ENCODE measurements at places on chromosomes 4 and X. TPM values are rescaled to one million over a fixed set of nuclear protein-coding genes. Genes with fewer than 3 reads are reported as not detected.

GRCh38 chrX:102684772-102685520 lies 27.3 kb upstream of the GPRASP2 start:
- H3K36me3 ChIP-seq = no peaks in the 10 kb centered on the region
- H3K4me1 ChIP-seq = no peaks in the 10 kb centered on the region
- H3K27me3 ChIP-seq = no peaks in the 10 kb centered on the region
- DNase-seq = no peak

DNA sequence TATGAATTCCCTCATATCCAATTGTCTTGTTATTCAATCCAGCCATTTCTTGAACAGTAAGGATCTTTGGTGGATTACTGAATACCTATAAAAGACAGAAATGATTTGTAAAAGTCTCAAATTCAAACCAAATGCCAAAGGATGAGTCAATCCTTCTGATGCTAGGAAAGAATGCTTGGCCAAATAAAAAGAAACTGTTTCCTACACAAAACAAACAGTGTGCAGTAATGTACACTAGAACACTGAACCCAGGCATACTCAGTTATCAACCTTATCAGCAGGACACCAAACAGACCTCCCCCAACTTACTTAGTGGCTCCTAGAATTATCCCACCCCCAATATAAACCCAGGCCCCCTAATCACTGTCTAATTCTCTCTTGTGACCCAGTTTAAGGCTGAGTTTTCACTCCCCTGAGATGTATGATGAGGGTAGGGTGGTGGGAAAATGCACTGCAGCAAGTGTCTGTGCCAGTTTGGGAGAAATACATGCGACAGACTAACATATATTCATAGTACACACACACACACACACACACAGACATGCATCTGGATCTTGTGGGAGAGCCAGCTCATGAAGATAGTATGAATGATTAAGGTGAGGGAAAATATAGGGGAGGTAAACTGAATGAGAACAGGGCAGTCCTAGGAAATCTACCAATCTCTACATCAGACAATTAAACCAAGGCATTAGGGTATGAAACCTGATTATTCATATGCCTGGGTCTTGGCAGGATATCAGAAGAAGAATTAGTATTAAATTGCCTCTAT lies 35.0 kb downstream of the CLDN2 start:
- H3K4me1 ChIP-seq = no peaks in the 10 kb centered on the region
- H3K27me3 ChIP-seq = peaks cover 4% of the 10 kb centered on the region
- DNase-seq = no peak
- H3K4me3 ChIP-seq = no peak overlapping the region
- H3K27ac ChIP-seq = no peak overlapping the region
- H3K36me3 ChIP-seq = no peaks in the 10 kb centered on the region

DNA sequence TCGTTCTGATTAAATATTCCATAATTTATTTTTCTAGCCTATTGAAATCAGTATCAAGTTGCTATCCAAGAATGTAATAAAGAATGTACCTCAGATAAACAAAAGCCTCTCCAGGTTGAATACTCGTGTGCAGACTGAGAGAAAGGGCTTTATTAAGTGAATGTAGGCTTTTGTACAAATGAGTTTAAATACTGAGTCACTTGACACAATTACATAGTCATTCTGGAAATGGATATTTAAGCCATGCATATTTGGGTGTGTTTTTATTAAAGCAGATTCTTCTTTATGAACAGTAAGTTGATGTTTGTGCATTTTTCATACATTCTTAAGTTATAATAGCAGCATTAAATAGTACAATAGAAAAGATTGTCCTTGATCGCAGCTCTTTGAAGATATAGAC lies 139.8 kb upstream of the GK2 start:
- no peaks in the 10 kb centered on the region for H3K4me1 ChIP-seq
- no peak overlapping the region for H3K4me3 ChIP-seq
- H3K36me3 ChIP-seq = no peaks in the 10 kb centered on the region

SH3RF1 gene
- total RNA-seq = 14.0 TPM

- no peaks in the 10 kb centered on the region for H3K4me1 ChIP-seq
- no peaks in the 10 kb centered on the region for H3K27me3 ChIP-seq
- no peak overlapping the region for H3K27ac ChIP-seq
- no peaks in the 10 kb centered on the region for H3K36me3 ChIP-seq
- H3K4me3 ChIP-seq = no peak overlapping the region
- DNase-seq = peak; percentile 64
Observed at GRCh38 chr4:8185295-8185694, 13.8 kb upstream of the SH3TC1 start.

LSM6 gene
- 30.9 TPM for total RNA-seq

DNA sequence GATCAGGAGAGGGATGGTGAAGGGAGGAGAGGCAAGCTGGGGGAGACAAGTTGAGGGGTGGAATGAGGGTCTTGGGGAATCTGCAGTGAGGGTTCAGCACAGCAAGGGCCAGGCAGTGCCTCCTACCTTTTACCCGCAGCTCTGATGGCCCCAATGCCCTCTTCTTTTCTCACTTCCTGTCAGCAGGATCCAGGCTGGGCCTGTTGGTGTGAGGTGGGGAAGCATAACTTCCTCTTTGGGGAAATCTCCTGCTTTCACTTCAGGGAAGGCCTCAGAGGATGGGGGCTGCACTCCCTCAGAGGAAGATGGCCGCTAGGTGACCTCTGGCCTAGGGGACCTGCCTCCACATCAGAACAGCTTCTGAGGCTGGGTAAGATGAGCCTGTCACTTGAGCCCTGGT lies 36.5 kb downstream of the EFNB1 start:
- DNase-seq = no peak
- H3K27me3 ChIP-seq = no peaks in the 10 kb centered on the region
- no peak overlapping the region for H3K4me3 ChIP-seq
- H3K36me3 ChIP-seq = no peaks in the 10 kb centered on the region

TLR6 gene
- 4.2 TPM for total RNA-seq

NXF2 gene
- not detected for total RNA-seq

- H3K36me3 ChIP-seq = no peaks in the 10 kb centered on the region
- no peak overlapping the region for H3K4me3 ChIP-seq
- peak; percentile 7 for DNase-seq
- H3K27me3 ChIP-seq = no peaks in the 10 kb centered on the region
Observed at GRCh38 chrX:78619834-78620233, 39.3 kb downstream of the RTL3 start.
